ENCODE measurements at places on chromosomes 13 and 19.
A peak's percentile ranks its signal among the peaks of the same experiment; 100 is the strongest.

- DNase-seq = no peak
Measured at GRCh38 chr13:112182846-112183531, 116.0 kb downstream of the SOX1 start.

DNA sequence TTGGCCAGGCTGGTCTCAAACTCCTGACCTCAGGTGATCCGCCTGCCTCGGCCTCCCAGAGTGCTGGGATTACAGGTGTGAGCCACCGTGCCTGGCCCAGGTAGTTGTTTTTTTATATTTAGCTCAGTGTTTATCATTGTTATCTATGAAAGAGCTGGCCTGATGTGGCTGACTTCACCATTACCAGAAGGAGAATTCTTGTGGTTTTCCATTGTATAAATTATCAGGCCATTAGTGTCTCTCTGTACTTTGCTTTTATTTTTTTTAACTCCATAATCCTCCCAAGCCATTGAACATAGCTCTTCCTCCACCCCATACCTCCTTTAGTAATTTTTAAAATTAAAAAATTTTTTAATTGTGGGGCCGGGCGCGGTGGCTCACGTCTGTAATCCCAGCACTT is 24.2 kb downstream of the CERS4 start:
- DNase-seq = no peak

DNA sequence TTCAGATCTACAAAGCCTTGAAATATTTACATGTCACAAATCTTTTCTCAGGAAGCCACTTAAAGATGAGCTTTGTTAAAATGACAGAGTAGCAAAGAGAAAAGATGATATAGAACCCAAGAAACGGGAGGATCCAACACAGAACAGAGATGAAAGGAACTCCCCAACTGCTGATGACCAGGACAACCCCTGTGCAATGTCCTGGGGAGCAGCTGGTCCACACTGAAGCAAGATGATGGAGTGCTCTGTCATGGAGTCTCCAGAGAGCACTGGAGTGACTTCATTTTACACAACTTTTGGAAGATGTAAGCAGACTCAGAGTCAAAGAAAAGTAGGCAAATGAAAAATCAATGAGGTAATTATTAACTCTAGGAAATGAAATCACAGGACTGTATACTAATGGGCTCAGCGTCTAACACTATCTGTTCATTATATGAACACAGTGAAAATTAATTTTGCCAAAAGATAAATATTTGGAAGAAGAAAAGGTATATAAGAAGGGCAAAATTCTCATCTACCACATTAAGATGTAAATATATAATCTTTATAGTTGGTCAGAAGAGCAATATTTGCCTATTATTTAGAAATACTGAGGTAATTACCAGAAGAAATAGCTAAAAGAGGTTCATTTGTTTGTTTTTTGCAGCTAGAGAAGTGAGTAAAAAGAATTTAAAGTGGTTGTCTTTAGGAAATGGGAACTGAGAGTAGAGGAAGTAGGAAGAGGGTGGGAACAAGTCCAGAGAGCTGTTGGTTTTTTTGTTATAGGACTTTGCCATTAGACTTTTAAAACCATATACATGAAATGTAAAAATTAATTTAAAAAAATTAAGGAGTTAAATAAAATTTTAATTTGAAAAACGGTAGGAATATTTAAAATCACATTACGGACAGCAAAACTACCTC is 30.5 kb downstream of the MTRF1 start:
- no peak for DNase-seq

GRCh38 chr19:55178781-55179599 is 1.1 kb downstream of the SYT5 start:
- DNase-seq = peak; percentile 89

GRCh38 chr13:95049772-95050171 is 251.5 kb downstream of the ABCC4 start:
- DNase-seq = no peak

GRCh38 chr13:79423801-79424642 is 18.0 kb upstream of the RBM26 start:
- no peak for DNase-seq

GRCh38 chr19:11556634-11557420 is 2.2 kb downstream of the ELOF1 start:
- DNase-seq = no peak

- DNase-seq = no peak
Measured at GRCh38 chr19:51108805-51109146, 567 bp upstream of the CTU1 start.

- DNase-seq = no peak
Measured at GRCh38 chr19:41612483-41612882, 14.4 kb downstream of the CEACAM4 start.

GRCh38 chr19:18762125-18763023 is 28.7 kb downstream of the COMP start:
- DNase-seq = no peak

- no peak for DNase-seq
Measured at GRCh38 chr13:98749501-98749900, 3.0 kb downstream of the SLC15A1 start.
